ENCODE measurements at places on chromosomes 1 and 21.
A peak's percentile ranks its signal among the peaks of the same experiment; 100 is the strongest.

- DNase-seq = no peak
These were observed 141.1 kb downstream of the TLR5 start for GRCh38 chr1:223001653-223002634.

DNA sequence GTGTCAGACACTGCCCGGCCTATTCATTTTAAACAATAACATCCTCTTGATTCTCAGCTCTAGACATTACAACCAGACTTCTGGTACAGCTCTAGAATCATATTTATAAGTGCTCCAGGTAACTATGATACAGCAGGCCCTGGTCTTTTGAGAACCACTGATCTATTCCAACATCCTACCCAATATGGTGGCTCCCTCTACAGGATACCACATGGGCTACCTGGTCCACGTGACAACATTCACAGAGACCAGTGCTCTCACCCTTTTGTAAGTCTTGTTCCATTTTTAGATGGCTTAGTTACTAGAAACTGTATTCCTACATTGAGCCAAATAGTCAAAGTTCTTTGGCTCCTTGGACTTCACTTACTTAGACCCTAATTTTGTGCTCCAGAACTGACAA lies 102.9 kb downstream of the PTPN14 start:
- no peak for DNase-seq

- DNase-seq = no peak
These were observed 126.5 kb downstream of the CRYAA start for GRCh38 chr21:43295066-43295958.

DNA sequence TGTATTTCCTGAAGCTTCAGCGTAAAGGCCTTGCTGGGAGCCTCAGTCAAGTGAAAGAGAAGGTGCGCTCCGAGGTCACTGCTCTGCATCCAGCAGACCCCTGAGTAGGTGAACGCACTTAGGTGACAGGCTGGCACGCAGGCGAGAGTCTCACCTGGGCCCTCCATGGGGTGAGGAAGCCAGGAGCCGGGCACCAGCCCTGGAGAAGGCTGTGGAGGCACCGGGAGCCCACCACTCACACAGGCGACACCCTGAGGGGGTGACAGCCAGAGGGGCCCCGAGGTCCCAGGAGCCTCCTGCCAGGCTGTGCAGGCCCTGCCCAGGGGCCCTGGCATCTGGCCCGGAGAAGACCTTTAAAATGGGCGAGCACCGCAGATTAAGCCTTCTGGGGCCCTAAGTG lies 67.6 kb downstream of the ARHGEF16 start:
- DNase-seq = no peak

DNA sequence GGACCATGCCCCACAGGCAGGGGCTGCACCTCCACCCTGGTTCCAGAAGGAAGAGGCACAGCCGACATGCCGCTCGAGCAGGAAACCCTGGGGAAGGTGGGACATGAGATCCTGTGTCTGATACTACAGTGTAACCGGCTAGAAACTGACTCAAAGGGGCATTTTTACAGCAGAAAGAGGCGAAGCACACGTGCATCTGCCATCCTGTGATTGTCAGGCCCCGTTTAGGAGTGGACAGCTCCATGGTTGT lies 62.7 kb downstream of the SIK1 start:
- no peak for DNase-seq

DNA sequence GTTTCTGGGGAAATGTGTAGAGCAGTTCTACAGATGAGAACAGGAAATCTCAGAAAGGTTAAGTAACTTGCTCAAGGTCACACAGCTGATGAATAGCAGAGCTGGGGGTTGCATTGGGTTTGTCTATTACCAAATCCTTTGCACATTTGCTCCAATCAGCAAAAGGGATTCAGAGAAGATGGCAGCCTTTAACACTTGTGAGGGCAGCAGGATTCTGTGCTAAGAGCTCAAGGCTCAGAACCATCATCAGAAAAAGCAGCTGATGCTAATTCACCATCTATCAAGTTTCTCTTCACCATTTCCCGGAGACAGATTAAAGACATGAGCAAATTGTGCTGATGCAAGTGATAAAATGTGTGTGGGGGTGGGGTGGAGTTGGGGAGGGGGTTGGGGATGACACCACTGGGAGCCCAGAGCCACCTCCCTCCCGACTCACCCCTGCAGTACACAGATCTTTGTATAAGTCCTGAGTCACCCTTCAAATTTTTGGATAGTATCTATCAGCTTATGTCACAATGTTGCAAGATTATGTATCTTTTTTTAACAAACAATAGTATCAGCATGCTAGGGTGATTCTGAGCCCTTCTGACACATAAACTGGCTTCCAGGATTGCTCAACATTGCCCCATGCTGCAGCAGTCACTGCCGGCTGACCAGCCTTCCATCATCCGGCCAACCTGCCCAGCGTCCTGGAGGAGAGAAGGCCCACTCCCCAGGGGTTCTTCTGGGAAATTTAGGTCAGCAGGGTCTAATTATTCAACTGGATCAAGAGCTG lies 2.8 kb upstream of the SPSB1 start:
- no peak for DNase-seq

DNA sequence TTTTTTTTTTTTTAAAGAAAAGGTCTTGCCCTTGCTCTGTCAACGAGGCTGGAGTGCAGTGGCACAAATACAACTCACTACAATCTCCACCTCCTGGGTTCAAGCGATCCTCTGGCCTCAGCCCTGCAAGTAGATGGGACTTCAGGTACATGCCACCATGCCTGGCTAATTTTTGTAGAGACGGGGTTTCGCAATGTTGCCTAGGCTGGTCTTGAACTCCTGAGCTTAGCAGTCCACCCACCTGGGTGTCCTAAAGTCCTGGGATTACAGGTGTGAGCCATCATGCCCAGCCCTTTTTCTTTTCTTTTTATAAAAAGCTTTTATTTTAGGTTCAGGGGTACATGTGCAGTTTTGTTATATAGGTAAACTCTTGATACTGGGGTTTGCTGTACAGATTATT lies 47.2 kb downstream of the TLR5 start:
- no peak for DNase-seq

GRCh38 chr1:235397733-235398132 lies 30.5 kb downstream of the TBCE start:
- DNase-seq = no peak

DNA sequence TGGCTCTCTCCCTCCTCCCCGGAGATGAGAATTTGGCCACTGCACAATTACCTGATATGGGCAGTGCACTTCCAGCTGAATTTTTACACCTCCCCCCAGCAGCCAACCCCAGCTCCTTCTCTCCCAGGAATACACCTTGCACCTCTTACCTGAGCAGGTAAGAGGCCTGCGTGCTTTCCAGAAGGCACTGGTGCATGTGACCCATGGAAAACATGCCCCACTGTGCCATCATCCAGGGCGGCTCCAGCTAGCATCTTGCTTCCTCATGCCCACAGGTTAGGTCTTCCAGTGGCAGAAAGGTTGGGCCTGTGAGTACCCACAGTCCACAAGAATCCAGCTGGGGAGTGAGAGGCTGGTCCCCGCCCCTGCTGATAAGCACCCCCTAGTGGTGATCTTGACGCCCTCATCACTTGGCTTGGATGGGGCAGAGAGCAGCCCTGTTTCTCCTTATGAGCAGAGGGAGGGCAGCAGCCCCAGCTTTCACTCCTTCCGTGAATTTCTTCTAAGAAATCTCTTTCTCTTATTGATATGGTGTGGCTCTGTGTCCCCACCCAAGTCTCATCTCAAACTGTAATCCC lies 57.8 kb downstream of the EDARADD start:
- DNase-seq = no peak

- DNase-seq = no peak
These were observed 38.2 kb upstream of the SLC25A33 start for GRCh38 chr1:9500756-9501754.

GRCh38 chr1:156385534-156386031 lies 16.6 kb downstream of the RHBG start:
- DNase-seq = peak; percentile 75

GRCh38 chr1:2799811-2800663 lies 1.5 kb downstream of the TTC34 start:
- DNase-seq = no peak

- DNase-seq = no peak
These were observed 322.7 kb downstream of the PTPRU start for GRCh38 chr1:29559056-29559455.
